ENCODE measurements at places on chromosomes 4 and X. TPM values are rescaled to one million over a fixed set of nuclear protein-coding genes. Genes with fewer than 3 reads are reported as not detected.

- DNase-seq, result no peak
Observed at GRCh38 chrX:138791551-138791950, 80.0 kb upstream of the FGF13 start.

DNA sequence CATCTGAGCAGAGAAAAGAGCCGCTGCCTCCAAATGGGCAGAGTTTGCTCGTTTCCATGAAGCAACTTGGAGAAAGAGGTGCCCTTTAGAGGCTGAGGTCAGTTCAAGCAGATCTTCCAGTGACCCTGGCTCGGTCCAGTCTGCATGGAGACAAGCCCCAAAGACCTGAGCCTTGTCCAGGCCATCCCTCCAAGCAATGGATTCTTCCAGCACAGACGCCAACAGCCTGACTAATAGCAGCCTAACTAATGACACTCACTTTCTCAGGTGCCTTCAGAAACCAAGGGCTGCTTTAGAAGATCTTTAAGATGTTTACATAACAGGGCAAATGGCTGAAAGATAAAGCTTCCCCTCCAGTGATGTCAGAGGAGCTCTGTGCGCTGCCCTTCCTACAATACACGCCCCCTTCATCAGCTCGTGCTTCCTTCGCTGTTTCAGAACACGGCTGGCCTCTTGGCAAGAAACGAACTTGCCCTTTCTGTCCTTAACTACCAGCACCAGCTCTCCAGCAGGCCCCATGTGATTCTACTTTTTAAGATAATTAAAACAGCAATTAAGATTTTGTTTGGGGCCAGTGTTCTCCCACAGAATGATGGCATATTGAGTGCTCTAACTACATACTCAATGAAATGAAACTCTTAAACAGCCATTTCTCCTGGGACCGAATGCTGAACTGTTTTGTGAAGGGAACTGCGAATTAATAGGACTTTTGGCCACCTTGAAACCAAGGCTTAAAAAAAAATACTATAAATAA, 119.0 kb downstream of the GPR143 start:
- peak; percentile 61 for DNase-seq

- no peak for DNase-seq
Observed at GRCh38 chr4:9825049-9825448, 43.6 kb downstream of the DRD5 start.

GRCh38 chrX:31271615-31272471, 200.0 kb upstream of the FTHL17 start:
- no peak for DNase-seq

DNA sequence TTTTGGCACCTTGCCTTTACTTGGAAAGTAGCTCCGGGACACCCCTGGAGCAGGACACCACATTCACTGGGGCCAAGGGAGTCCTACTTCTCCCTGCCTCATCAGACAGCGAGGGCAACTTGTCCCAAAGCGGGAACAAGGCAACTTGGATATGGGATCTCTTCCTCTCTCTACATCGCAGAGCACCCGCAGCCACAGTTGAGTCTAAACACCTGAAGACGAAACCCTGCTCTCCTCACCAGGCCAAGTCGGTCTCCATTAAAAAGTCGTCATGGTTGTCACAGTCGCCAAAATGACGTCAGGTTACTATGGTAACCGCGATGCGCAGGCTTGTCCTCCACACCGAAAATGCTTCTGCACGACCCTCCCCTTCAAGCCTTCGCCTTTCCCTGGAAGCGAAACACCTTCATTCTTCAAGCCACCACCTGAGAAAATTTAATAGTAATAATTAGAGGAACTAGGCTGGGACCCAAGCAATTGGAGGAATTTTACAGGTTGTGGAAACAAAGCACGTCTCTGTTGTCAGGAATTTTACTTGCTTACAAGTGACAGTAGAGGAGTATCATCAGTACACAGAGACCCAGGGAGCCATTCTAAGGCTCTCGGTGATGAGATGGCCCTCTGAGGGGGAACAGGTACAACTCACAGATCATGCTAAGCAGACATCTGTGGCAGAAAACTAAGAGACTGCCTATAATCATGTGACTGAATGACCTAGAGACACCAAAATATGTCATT, 30.5 kb upstream of the TCEAL4 start:
- peak; percentile 91 for DNase-seq

DNA sequence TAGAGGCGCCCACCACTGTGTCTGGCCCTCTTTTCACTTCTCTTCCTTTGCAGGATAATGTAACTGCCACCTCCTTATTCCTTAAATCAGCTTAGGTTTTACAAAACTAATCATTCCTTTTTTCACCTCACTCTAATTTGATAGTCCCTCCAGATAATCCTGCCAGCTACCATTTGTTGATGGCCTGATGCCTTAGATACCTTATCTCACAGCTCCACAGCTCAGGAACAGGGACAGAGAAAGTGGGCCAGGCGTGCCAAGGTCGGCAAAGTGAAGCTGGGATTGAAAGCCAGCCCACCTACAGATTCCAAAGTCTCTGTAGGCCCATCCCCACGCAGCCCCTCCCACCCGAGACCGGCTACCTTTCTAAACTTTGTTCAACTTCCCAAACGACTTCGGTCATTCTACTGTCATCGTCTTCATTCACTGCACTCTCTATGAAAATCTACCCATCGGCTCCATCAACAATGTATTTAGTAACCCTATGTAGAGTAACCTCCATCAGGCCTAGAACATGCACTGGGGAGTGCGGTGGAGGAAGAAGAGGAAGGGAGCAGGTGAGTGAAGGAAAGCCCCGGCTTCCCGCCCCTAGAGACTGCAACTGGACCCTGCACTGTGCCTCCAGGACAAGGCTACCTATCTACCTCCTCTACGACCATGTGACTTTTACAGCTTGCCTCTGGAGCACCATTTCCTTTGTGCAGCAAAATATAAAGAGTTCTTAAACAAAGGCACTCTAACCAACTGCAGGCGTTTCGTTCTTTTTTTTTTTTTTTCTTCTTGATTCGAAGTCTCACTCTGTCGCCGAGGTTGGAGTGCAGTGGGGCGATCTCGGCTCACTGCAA, 1.5 kb downstream of the CASP6 start:
- DNase-seq, result peak; percentile 63

- DNase-seq, result no peak
Observed at GRCh38 chrX:143661286-143661685, 25.4 kb upstream of the SLITRK4 start.

DNA sequence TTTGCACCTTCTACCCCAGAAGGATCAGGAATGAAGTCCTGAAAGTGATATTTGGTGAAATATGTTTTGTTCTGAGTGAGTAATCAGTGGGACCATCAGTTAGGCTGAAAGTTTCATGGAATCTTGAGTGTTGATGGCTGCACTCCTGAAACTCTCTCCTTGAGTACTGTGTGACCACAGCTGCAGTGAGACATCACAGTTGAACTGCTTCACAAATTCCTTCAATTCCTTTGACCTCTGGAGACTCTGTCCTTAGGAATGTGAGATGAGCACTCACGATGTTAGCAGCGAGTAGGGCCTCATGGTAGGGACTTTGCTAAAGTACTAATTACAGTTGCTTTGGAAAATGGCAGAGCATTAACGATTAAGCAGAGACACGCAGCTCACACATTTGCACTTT, 142.9 kb upstream of the SLC4A4 start:
- no peak for DNase-seq

- DNase-seq, result no peak
Observed at GRCh38 chr4:5804656-5805055, 88.2 kb downstream of the CRMP1 start.

DNA sequence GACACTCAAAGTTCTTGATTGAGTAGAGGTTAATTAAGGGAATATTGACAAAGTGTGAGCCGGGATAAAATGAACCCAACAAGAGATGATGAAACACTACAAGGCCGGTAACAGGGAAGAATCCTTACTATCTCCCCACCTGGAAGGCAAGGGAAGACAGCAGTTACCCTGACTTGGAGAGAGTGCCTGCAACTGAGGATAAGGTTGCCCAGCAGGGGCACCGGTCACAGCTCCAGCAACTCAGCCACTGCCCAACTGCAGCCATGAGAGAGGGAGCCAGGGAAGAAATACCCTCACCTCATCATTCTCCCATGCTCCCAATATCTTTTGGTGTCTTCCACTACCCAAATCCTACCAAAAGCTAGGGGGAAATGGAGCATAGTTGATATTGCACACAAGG, 212.7 kb downstream of the KCTD8 start:
- no peak for DNase-seq

VEGFD gene
- total RNA-seq, result not detected

SH3RF1 gene
- total RNA-seq, result 16.3 TPM

GUCY1A1 gene
- 4.1 TPM for total RNA-seq

CFP gene
- not detected for total RNA-seq

NDNF gene
- total RNA-seq, result 8.1 TPM

PLS3 gene
- total RNA-seq, result 129 TPM
